Psoas muscle (tissue), 8 donors: ENCODE measurements at places on chromosomes 7 and 10. TPM values are rescaled to one million over a fixed set of nuclear protein-coding genes. Genes with fewer than 3 reads are reported as not detected.

GRCh38 chr10:58992830-58993460, 183.5 kb upstream of the PHYHIPL start:
- no peak for DNase-seq
- peaks cover 11% of the 10 kb centered on the region for H3K4me1 ChIP-seq
- no peaks in the 10 kb centered on the region for H3K36me3 ChIP-seq
- no peak overlapping the region for H3K27ac ChIP-seq

DNA sequence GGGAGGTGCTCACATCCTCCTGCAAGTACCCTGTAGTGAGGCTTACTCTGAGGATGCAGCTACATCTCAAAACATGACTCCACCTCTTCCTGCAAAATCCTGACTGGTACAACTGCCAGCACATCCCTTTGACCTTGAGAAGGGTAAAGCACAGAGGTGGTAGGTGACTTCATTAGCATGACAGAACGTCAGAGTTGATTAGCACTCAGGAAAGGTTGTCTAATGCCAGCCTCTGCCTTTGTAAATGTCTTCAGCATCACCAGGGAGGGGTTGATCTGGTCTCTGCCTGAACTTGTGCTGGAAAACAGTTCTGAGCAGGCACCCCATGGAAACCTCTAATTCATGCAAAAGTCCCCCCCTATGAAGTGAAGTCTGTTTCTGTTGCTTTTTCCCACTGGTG, 591.3 kb upstream of the GALNT17 start:
- H3K27ac ChIP-seq, result no peak overlapping the region
- H3K36me3 ChIP-seq, result no peaks in the 10 kb centered on the region
- H3K4me3 ChIP-seq, result no peak overlapping the region
- DNase-seq, result no peak

- H3K27me3 ChIP-seq, result no peaks in the 10 kb centered on the region
- peak; percentile 78 for DNase-seq
- H3K4me3 ChIP-seq, result no peak overlapping the region
- H3K36me3 ChIP-seq, result no peaks in the 10 kb centered on the region
- H3K27ac ChIP-seq, result peak overlapping the region; percentile 80
Observed at GRCh38 chr10:125062914-125063230, 97.5 kb downstream of the CTBP2 start.

Gene CYP2C18
- not detected for total RNA-seq

Gene SEMA3A
- total RNA-seq, result 0.79 TPM

GRCh38 chr10:85542152-85542551, 824.4 kb downstream of the GRID1 start:
- no peaks in the 10 kb centered on the region for H3K4me1 ChIP-seq
- DNase-seq, result no peak
- no peaks in the 10 kb centered on the region for H3K36me3 ChIP-seq
- no peak overlapping the region for H3K4me3 ChIP-seq

GRCh38 chr7:22219739-22220493, 137.0 kb downstream of the RAPGEF5 start:
- peak overlapping the region; percentile 67 for H3K27ac ChIP-seq
- no peaks in the 10 kb centered on the region for H3K27me3 ChIP-seq
- H3K4me1 ChIP-seq, result no peaks in the 10 kb centered on the region
- no peaks in the 10 kb centered on the region for H3K36me3 ChIP-seq
- peak overlapping the region; percentile 56 for H3K4me3 ChIP-seq

DNA sequence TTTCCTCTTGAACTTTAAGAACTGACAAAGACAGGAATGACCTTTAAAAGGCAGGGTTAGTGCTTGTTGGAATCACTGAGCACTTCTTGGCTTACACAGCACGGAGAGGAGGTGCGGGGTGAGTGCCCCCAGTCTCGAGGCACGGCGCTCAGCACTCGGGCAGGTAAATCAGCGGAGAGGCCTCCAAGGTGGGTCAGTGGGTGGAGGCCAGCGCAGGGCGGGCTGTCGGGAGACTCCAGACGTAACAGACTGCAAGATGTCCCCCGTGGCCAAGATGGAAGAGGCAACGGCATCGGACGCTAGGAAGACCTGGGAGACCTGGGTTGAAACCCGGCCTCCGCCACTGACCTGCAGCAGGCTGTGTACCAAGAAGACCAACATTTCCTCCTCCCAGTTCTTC, 149.4 kb downstream of the MAD1L1 start:
- DNase-seq, result no peak
- H3K4me1 ChIP-seq, result peaks cover 10% of the 10 kb centered on the region
- no peak overlapping the region for H3K27ac ChIP-seq
- no peaks in the 10 kb centered on the region for H3K36me3 ChIP-seq
- H3K4me3 ChIP-seq, result no peak overlapping the region

GRCh38 chr10:88082806-88083596, 219.6 kb downstream of the PTEN start:
- H3K27ac ChIP-seq, result no peak overlapping the region
- no peak for DNase-seq
- H3K4me3 ChIP-seq, result no peak overlapping the region
- H3K36me3 ChIP-seq, result no peaks in the 10 kb centered on the region
- H3K27me3 ChIP-seq, result no peaks in the 10 kb centered on the region

DNA sequence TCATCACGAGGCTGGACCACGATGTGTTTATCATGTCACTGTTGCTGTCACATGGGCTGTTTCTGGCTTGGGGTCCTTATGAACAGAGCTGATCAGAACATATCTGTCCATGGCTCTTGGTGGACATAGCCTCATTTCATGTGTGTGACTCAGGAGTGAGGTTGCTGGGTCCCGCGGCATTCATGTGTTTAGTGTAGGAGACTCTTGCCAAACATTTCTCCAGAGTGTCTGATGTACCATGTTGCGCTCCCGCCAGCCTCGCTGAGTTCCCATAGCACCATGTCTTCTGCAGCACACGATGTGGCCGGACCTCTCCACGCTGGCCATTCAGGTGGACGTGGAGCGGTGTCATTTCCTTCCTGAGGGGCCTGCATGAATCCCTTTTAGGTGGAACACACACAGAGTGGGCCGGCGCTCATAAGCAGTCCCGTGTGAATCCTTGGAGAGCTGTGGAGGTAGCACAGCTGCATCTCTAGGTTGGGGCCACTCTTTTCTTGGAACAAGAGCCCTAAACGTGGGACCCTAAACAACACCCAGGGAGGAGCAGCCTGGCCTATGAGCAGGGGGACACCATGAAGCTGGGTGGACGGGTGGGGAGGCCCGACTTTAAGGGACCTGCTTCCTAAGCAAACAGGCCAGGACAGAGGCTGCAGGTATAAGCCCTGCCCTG, 134.6 kb downstream of the LHPP start:
- no peaks in the 10 kb centered on the region for H3K4me1 ChIP-seq
- no peaks in the 10 kb centered on the region for H3K27me3 ChIP-seq
- H3K36me3 ChIP-seq, result no peaks in the 10 kb centered on the region
- H3K4me3 ChIP-seq, result no peak overlapping the region

GRCh38 chr7:134414109-134414508, 44.8 kb downstream of the AKR1B1 start:
- H3K4me1 ChIP-seq, result no peaks in the 10 kb centered on the region
- peaks cover 2% of the 10 kb centered on the region for H3K27me3 ChIP-seq
- no peaks in the 10 kb centered on the region for H3K36me3 ChIP-seq
- DNase-seq, result no peak
- no peak overlapping the region for H3K27ac ChIP-seq

- no peak overlapping the region for H3K27ac ChIP-seq
- no peaks in the 10 kb centered on the region for H3K36me3 ChIP-seq
- H3K27me3 ChIP-seq, result no peaks in the 10 kb centered on the region
- H3K4me3 ChIP-seq, result no peak overlapping the region
- no peak for DNase-seq
Observed at GRCh38 chr10:28915989-28916588, 238.8 kb downstream of the BAMBI start.

- no peaks in the 10 kb centered on the region for H3K27me3 ChIP-seq
- no peak for DNase-seq
- no peak overlapping the region for H3K4me3 ChIP-seq
- no peaks in the 10 kb centered on the region for H3K4me1 ChIP-seq
- H3K27ac ChIP-seq, result no peak overlapping the region
- no peaks in the 10 kb centered on the region for H3K36me3 ChIP-seq
Observed at GRCh38 chr7:137590071-137590755, 246.7 kb upstream of the PTN start.

DNA sequence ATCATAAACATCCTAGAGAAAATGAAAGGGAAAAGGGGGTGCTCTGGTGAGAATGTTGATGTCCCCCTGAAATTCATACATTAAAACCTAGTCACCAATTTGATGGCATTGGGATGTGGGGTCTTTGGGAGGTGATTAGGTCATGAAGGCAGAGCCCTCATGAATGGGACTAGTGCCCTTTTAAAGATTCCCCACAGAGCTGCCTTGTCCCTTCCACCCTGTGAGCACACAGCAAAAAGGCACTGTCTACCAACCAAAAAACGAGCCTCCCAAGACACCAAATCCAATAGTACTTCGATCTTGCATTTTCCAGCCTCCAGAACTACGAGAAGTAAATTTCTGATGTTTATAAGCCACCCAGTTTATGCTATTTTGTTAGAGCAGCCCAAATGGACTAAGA, 47.6 kb downstream of the OSBPL3 start:
- no peak overlapping the region for H3K27ac ChIP-seq
- no peaks in the 10 kb centered on the region for H3K36me3 ChIP-seq
- no peak for DNase-seq

DNA sequence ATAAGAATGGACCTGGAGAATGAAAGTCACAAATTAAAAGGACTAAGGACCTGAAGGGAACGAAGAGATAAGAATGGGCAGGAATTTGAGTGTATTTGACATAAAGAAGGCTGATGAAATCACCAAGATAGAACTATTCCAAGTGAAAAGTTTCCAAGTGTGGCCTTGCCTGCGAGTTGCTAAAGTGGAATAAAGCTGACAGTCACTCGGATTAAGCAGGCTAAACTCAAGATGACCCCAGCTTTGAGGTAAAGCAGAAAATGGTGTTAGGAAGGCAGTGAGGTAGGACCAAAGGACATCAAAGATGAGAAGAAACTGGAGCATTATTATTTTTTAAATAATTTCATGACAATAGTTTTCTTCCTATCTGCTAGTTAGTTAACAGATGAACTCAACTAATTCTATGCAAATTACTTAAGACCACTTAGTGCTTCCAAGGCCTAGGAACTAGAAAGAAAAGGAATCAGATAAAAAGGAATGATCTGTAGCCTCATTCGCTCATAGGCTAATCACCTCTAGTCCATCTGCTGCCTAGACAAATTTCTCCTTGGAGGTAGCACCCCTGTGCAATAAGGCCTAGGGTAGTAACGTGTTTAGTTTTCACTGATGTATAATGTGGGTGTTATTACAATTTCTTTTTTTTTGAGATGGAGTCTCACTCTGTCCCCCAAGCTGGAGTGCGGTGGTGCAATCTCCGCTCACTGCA, 34.5 kb downstream of the EZH2 start:
- H3K4me1 ChIP-seq, result no peaks in the 10 kb centered on the region
- H3K36me3 ChIP-seq, result no peaks in the 10 kb centered on the region
- DNase-seq, result no peak
- H3K27me3 ChIP-seq, result no peaks in the 10 kb centered on the region
- no peak overlapping the region for H3K27ac ChIP-seq

Gene IKZF1
- 2.0 TPM for total RNA-seq

Gene OR2A1
- total RNA-seq, result not detected

DNA sequence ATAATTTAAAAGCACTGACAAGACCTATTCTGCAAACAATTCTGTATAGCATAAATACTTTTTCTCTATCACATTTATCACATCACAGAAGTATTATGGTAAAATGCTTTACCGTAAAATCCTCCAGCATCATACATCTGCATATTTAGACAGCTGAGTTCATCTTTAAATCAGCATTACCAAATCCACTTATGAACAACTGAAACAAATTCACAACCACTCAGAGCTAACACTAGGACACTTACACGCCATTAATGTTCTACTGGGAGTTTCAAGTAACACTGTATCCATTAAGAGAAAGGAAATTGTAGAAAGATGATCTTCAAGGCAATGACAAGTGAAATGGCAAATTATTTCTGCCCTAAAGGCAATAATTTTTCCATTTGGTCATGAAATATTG, 105.7 kb upstream of the DKK1 start:
- no peaks in the 10 kb centered on the region for H3K27me3 ChIP-seq
- H3K4me3 ChIP-seq, result no peak overlapping the region
- no peak for DNase-seq
- H3K4me1 ChIP-seq, result peaks cover 40% of the 10 kb centered on the region
- H3K27ac ChIP-seq, result peak overlapping the region; percentile 17
- no peaks in the 10 kb centered on the region for H3K36me3 ChIP-seq

Gene EPDR1
- 46.9 TPM for total RNA-seq

Gene NPSR1
- total RNA-seq, result not detected

DNA sequence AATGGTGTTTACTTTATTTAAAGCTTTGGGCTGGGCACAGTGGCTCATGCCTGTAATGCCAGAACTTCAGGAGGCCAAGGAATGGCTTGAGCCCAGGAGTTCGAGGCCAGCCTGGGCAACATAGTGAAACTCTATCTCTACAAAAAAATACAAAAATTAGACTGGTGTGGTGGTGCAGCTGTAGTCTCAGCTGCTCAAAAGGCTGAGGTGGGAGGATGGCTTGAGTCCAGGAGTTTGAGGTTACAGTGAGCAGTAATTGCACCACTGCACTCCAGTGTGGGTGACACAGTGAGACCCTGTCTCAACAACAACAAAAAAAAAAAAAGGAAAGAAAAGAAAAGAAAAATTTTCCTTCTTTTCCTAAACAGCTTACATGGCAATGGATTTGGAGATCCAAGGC, 22.0 kb downstream of the SLC16A9 start:
- no peak for DNase-seq
- H3K36me3 ChIP-seq, result no peaks in the 10 kb centered on the region
- no peaks in the 10 kb centered on the region for H3K27me3 ChIP-seq
- H3K4me1 ChIP-seq, result no peaks in the 10 kb centered on the region

GRCh38 chr7:40437498-40437897, 302.7 kb downstream of the SUGCT start:
- no peak overlapping the region for H3K4me3 ChIP-seq
- DNase-seq, result no peak
- no peaks in the 10 kb centered on the region for H3K36me3 ChIP-seq

Gene GPR26
- total RNA-seq, result not detected

DNA sequence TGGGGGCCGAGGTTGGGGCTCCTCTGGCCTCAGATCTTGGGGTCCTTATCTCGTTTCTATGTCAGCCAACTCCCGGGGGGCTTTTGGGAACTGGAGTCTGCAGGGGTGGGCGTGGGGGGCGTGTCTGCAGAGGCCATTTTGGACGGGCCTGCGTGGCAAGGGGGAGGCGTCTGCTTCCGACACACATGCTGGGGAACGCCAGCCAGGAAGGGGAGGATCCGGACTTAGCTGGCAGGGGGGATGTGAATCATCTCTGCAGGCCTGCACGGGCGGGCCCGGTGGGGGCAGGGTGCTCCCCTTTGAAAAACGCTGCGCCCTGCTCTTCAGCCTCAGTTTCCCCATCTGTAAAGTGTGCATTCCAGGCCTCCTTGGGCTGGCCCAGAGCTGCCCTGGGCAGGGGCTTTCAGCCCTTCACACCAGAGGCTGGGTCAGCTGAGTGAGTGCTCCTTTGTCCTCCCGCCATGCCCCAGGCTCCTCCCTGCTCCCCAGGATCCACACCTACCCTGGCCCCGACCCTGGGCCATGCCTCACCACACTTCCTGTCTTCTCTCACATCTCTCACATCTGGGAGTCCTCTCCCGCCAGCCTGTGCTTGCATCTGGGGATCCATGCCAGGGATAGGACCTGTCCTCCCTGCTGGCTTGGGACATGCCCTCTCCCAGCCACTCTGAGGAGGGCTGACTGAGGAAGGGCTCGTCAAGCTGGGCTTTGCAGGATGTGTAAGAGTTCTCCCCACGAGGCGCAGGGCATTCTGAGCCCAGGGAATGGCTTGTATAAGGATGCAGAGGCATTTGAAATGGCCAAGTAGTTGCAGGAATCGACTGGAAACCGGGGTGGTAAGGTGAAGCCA, 172.6 kb upstream of the TNRC18 start:
- peaks cover 22% of the 10 kb centered on the region for H3K27me3 ChIP-seq
- no peaks in the 10 kb centered on the region for H3K36me3 ChIP-seq
- H3K27ac ChIP-seq, result no peak overlapping the region
- peak overlapping the region; percentile 30 for H3K4me3 ChIP-seq
